Cardiac muscle cell (in vitro differentiated cells and primary cell): ENCODE measurements at places on chromosomes 5 and 9. TPM values are rescaled to one million over a fixed set of nuclear protein-coding genes. Genes with fewer than 3 reads are reported as not detected.

The YIPF5 gene
- total RNA-seq, result 17.8 and 34.5 TPM in 2 replicates

The SHB gene
- 36.0 and 46.9 TPM in 2 replicates for total RNA-seq

The SHISAL2B gene
- 1.9 TPM in 1 of 2 replicates, not detected in the other for total RNA-seq

The AK8 gene
- 0.25 and 0.83 TPM in 2 replicates for total RNA-seq

The SPATA31A7 gene
- total RNA-seq, result not detected in 2 replicates

The IL9 gene
- not detected in 2 replicates for total RNA-seq

The PCDHB13 gene
- 7.8 and 8.4 TPM in 2 replicates for total RNA-seq

The EIF4EBP3 gene
- 3.1 and 5.3 TPM in 2 replicates for total RNA-seq

The FOXD4L3 gene
- total RNA-seq, result 0.21 TPM in 1 of 2 replicates, not detected in the other

The EIF4E1B gene
- not detected in 2 replicates for total RNA-seq

The SLC4A9 gene
- not detected in 2 replicates for total RNA-seq

The GFI1B gene
- total RNA-seq, result 0.06 and 0.07 TPM in 2 replicates

The PTPA gene
- 197 and 257 TPM in 2 replicates for total RNA-seq

The GPR151 gene
- not detected in 2 replicates for total RNA-seq

The TMEM215 gene
- total RNA-seq, result not detected in 2 replicates

The FSTL4 gene
- total RNA-seq, result 0.06 and 0.11 TPM in 2 replicates

The NTRK2 gene
- 1.3 and 2.5 TPM in 2 replicates for total RNA-seq

The C5 gene
- 0.85 and 1.3 TPM in 2 replicates for total RNA-seq

The DND1 gene
- total RNA-seq, result 1.0 and 2.1 TPM in 2 replicates

The RGS7BP gene
- total RNA-seq, result 0.11 and 0.45 TPM in 2 replicates

The NR6A1 gene
- total RNA-seq, result 12.8 and 19.8 TPM in 2 replicates

The GCNT1 gene
- total RNA-seq, result 0.66 and 0.67 TPM in 2 replicates

The PARP8 gene
- 12.2 and 18.2 TPM in 2 replicates for total RNA-seq

The PCDHB6 gene
- total RNA-seq, result 1.7 and 2.1 TPM in 2 replicates

The ACOT12 gene
- total RNA-seq, result not detected in 2 replicates

The IFNB1 gene
- not detected in 2 replicates for total RNA-seq

The NUTM2F gene
- total RNA-seq, result 1.7 TPM in 1 of 2 replicates, not detected in the other

The LEAP2 gene
- total RNA-seq, result 1.2 and 3.1 TPM in 2 replicates

The IL4 gene
- not detected in 2 replicates for total RNA-seq

The IRX1 gene
- total RNA-seq, result 168 and 197 TPM in 2 replicates

The OLFM1 gene
- 2.4 and 6.3 TPM in 2 replicates for total RNA-seq

The EGR1 gene
- 11.7 and 13.9 TPM in 2 replicates for total RNA-seq

The PCDHB4 gene
- total RNA-seq, result 2.6 and 5.2 TPM in 2 replicates

The ETF1 gene
- 50.6 and 53.4 TPM in 2 replicates for total RNA-seq

The PPP1R2B gene
- not detected in 2 replicates for total RNA-seq

The OGN gene
- total RNA-seq, result 0.11 TPM in 1 of 2 replicates, not detected in the other

The CTXN3 gene
- not detected in 2 replicates for total RNA-seq

The NTNG2 gene
- 3.1 and 3.5 TPM in 2 replicates for total RNA-seq

The WNT8A gene
- not detected in 2 replicates for total RNA-seq

The CDH9 gene
- total RNA-seq, result not detected in 2 replicates

The PLAC8L1 gene
- total RNA-seq, result not detected in 2 replicates

The FOXI1 gene
- not detected in 2 replicates for total RNA-seq

The PKD2L2 gene
- total RNA-seq, result not detected in 2 replicates

The IFNA13 gene
- total RNA-seq, result not detected in 2 replicates

The CCNI2 gene
- not detected in 2 replicates for total RNA-seq

The RASGRF2 gene
- total RNA-seq, result 0.04 and 0.06 TPM in 2 replicates

The TYRP1 gene
- total RNA-seq, result 0.48 TPM in 1 of 2 replicates, not detected in the other

The SMIM3 gene
- 16.8 and 33.2 TPM in 2 replicates for total RNA-seq

The PCDHAC1 gene
- 16.7 and 20.8 TPM in 2 replicates for total RNA-seq

The CDKN2B-AS1 gene
- total RNA-seq, result not detected in 2 replicates

The PCDHGA5 gene
- total RNA-seq, result 1.1 and 1.2 TPM in 2 replicates

The SLCO6A1 gene
- not detected in 2 replicates for total RNA-seq

The SPAG8 gene
- total RNA-seq, result 2.9 and 3.7 TPM in 2 replicates
